Inflammatory macrophage treated with lipopolysaccharide for 4 hours (primary cell): ENCODE measurements at places on chromosomes 3 and 15.

DNA sequence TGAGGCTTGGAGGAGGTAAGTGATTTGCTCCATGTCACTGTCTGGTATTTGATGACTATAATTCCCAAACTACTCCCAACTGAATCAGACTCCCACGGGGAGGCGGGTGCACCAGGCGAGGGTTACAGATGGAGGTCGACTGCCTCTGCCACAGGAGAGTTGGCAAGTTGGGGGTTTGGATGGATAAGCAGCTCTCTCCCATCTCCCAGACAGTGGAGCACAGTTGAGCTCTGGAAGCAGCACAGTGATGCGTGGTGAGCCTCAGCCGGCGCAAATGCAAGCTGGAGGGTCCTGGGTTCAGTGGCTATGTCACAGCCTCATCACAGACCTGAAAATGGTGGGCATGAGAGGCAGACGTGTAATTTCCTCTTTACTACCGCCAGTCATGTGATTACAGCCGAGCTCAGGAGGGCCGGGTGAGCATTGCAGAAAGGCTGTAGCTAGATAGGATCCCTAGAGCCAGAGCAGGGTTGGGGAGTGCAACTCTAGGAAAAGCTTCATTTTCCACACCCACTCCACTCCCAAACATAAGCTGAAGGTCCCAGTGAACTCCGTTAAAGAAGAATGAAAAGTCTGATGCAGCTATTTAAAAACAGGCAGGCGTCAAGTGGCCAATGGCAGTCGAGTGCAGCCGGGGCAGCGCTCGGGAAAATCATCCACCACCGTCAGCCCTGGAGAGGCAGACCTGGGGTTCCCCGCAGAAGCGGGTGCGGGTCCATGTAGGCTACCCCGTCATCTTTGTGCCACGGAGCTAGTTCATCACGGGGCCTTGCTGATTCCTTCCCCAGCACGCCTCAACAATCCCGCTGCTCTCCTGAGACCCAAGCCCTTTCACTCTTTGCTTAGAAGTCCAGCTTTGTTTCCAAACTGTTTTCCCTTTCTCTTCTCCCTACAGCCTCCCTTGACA is 33.3 kb upstream of the VPS8 start:
- no peak for DNase-seq

DNA sequence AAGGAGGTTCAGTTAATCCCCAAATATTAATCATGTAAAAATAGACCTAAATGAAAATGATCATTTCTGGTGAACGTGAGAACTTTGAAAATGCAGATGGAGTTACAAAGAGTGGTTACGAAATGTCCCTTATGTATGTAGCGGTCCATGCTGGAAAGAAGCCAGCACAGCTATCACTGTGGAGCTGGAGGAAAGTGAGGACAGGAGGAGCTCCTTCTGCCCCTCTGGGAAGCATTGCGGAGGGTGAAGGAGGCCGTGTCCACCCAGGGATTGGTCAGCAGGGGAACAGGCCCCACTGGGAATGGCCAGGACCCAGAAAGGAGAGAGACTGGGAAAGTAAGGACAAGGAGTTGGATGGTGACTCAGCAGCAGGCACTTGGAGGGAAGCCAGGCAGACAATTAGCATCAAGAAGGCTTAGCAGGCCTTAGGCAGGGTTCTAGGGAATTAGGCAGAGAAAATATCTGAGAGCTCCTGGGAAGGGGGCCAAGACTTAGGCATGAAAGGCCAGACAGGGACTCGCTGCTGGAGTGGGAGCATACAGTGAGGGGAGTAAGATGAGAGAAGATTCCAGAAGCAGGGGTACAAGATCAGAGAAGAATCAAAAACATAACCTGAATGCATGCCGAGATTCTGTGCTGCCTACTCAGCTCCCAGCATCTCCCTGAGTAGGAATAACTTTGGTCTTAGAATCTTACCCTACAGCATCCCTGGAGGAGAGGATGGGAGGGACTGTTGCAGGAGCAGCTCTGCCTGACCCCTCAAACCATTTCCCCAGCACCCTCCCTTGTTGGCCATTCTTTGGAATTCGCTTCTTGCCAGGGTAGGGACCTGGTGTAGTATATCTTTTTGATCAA is 171.0 kb upstream of the UMPS start:
- DNase-seq = no peak

DNA sequence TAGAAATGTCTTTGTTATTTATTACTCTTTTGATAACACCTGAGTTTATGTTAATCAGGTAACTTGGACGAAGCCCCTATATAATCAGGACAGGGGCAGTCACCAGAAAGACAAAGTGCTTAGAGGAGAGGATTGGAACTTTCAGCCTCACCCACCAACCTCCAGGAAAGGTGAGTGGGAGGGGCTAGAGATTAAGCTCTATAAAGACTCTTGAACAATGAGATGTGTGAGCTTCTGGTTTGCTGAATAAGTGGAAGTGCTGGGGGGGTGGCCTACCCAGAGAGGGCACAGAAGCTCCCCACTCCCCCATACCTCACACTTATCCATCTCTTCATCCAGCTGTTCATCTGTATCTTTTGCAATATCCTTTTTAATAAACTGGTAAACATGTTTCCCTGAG is 73.9 kb downstream of the TTBK2 start:
- DNase-seq = no peak

DNA sequence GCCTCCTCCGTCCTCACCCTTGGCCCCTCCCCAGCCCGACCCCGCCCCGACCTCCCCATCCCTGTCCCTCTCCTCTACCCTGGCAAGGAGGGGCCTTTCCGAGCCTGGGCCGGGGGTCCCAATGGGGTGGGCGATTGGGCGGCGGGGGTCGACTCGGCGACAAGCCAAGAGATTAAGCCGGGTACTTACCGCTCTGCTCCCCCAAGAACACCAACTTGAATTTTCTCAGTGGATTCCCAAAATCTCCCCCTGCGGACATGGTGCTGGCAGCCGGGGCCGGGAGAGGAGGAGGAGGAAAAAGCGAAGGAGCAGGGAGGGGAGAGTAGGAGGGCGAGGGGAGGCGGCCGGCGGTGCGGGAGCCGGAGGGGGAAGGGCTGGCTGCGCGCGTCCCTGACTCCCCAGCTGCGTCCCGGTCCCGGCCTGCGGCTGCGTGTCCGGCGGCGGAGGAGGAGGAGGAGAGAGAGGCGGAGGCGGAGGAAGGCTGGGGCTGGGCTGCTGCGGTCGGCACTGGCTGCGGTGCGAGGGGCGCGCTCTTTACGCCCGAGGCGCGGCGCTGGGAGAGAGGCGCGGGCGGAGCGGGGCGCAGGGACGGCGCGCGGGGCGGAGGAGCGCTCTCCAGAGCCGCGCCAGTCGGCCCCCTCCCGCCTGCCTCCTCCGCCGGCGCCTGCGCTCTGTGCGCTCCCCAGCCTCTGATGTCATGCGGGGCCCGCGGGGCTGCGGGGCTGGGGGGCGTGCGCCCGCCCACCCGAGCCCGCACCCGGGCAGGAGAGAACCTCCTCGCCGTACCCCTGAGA is at the start of gene RAB6B:
Gene RAB6B, minus strand, starts transcription at position 675 of the 794 bp plus-strand sequence. Its CDS starts 416 bp downstream, at position 259.
- no peak for DNase-seq

DNA sequence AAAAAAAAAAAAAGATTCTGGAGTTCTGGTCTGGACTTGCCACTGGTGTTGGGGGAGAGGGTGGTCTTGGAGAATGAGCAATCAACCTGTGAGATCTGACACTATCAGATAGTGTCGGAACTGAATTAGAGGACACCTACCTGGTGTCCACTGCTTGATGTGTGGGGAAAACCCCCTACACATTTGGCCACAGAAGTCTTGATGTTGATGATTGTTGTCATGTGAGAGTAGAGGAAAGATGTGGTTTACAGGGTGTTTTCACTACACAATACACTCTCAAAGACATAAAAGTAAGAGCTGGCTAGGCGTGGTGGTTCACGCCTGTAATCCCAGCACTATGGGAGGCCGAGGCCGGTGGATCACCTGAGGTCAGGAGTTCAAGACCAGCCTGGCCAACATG is 36.9 kb upstream of the RAB7A start:
- no peak for DNase-seq
